GF-D8 (cell line): ENCODE measurements at places on chromosomes 7 and 10.

DNA sequence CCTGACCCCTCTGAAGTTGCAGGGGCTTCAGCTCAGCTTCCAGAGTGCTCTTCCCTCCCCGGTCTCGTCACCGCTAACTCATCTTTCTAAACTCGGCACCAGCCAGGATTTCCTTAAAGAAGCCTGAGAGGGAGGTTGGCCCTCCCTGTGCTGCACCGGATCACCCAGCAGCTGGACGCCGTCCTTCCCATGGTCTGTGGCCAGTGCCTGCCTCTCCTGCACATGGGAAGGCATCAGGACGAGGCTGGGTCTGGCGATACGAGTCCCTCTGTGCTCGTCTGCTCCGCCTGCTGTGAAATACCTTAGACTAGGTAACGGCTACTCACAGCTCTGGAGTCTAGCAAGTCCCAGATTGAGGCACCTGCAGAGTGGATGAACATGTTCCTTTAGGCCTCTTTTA lies 179.1 kb downstream of the ZMYND11 start:
- DNase-seq = no peak

DNA sequence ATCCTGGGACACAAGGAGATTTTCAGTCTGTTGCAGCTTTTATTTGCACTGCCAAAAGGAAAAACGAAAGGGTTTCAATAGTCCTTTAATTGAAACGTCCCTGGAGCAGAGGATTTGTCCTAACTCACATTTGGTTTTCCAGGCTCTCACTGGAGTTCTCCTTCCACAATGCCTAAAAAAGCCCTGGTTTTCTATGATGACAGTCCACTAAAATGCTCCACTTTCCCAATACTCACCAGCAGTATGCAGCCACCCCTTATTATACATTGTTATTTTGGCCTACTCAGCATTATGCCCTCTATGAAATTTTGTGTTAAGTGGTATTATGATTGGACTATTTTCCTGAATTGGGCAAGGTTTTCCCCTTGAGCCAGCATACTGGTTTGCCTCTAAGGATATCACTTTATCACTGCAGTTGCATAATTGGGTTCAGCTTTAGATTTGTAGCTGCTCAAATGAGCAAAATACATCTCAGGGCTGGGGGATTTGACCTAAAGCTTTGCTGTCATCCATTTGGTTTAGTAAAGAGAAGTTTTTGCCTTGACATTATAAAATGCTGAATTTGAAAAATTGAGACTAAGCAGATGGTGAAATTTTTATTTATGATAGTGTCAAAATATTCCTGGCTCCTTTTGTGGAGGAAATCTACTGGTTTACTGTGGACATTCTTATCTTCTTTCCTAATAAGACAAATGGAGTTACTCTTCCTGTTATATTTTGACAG lies 239.2 kb downstream of the RNLS start:
- no peak for DNase-seq

DNA sequence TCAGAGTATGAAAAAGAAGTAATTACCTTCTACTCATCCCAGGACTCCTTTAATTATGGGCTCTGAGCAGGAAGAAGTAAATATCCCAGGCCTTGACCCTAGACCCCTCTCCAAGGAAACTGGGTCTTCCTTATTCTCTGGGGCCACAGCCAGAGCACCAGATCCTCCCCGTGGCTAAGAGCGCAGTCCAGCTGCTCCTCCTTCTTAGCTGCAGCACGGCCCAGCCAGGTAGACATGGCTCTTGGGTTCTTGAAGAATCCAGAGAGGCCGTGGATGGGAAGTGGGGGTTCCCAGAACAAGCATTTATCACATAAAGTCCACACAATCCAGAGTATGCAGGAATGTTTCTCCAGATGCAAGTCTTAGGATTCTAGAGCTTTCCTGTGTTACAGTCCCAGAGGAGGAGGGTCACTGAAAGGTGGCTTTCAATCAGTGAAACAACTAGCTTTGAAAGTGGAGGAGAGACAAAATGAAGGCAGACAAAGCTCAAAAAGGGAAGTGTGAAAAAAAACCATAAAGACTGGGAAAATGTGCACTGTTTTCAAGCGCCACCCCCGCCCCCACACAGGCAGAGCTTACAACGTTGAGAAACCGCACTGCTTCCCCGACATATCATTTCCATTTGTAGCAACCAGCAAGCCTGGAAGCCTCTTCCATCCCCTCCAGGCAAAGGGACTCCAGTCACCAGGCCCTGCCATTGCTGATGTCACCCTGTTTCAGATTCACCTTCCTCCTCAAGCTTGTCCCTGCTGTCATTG lies 396.5 kb upstream of the MKI67 start:
- DNase-seq = no peak

GRCh38 chr7:158814637-158815036 lies 14.7 kb downstream of the ESYT2 start:
- no peak for DNase-seq

- no peak for DNase-seq
Observed at GRCh38 chr10:94012834-94013233, 19.1 kb downstream of the PLCE1 start.

- no peak for DNase-seq
Observed at GRCh38 chr10:80535671-80536360, 1.9 kb upstream of the SH2D4B start.

DNA sequence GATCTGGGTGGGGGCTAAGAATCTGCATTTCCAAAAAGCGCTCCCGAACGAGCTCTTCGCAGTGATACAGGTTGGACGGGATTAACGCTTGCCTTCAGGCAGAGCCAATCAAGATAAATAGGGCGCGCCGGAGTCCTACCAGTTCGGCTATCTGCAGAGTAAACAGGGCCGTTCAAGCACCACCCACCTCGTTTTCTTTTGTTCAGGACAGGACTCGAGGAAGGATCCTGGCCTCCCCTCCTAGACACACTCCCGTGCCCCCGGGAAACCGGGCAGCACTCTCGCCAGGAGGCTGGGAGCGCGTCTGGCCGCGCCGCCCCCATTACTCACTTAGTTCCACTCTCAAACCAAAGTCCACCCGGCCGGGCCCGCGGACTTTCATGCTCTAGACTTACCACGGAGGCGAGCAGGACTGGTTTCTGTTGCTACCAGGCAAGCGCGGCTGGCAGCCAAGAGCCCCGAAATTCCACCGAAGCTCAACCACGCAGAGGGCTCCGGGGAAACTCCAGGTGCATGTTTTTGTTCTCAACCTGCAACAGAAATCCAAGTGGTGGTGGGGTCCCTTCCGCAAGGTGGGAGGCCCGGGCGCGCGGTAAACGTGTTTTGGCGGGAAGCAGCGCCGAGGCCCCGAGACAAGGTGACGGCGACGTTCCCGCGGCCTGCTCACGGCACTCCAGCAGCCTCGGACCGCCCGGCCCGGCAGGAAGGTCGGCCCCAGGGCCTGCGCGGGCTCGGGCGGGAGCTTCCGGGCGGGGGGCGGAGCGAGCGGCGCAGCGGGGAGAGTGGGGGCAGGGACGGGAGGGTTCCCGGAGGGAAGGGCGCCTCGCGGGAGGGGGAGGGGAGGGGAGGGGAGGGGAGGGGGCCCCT lies 12.7 kb downstream of the HNRNPF start:
- DNase-seq = no peak

DNA sequence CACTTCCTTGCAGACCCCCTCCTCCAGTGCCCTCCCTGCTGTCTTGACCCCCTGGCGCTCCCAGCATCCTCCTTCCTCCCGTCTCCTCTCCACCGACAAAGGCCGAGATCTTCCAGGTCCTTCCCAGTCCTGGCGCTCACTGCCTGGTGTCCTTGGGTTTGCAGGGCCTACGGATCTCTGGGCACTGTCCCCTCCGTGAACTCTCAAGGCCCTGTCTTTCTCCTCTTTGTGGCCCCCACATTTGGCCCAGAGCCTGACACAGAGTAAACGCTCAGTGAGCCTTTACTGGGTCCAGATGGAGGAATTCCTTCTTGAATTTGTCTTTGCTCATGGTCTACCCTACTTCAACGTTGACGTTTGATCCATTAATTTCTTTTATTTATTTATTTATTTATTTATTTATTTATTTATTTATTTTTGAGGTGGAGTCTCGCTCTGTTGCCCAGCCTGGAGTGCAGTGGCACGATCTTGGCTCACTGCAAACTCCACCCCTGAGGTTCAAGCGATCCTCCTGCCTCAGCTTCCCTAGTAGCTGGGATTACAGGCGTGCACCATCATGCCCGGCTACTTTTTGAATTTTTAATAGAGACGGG lies 29.7 kb downstream of the TMEM270 start:
- no peak for DNase-seq

DNA sequence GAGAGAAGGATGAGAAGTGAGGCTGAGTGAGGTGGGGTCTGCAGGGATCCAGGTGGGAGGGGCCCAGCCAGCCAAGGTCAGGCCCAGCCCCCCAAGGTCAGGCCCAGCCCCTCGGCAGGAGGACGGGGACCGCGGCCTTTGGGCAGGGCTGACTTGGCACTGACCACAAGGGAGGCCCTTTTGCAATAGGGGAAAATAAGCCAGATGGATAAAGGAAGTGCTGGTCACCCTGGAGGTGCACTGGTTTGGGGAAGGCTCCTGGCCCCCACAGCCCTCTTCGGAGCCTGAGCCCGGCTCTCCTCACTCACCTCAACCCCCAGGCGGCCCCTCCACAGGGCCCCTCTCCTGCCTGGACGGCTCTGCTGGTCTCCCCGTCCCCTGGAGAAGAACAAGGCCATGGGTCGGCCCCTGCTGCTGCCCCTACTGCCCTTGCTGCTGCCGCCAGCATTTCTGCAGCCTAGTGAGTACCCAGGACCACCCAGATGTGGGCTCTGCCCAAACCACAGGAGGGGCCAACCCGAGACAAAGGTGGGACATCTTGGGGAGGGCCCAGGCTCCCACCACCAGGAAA lies at the start of gene PILRA:
Gene PILRA, plus strand, starts transcription at position 227 of the 571 bp plus-strand sequence. Its CDS starts 170 bp downstream, at position 397.
- peak; percentile 32 for DNase-seq

- DNase-seq = no peak
Observed at GRCh38 chr10:103295374-103296015, 18.6 kb downstream of the INA start.

- no peak for DNase-seq
Observed at GRCh38 chr7:80772347-80772993, 134.0 kb downstream of the CD36 start.

- no peak for DNase-seq
Observed at GRCh38 chr7:79547132-79547531, 93.7 kb upstream of the MAGI2 start.

DNA sequence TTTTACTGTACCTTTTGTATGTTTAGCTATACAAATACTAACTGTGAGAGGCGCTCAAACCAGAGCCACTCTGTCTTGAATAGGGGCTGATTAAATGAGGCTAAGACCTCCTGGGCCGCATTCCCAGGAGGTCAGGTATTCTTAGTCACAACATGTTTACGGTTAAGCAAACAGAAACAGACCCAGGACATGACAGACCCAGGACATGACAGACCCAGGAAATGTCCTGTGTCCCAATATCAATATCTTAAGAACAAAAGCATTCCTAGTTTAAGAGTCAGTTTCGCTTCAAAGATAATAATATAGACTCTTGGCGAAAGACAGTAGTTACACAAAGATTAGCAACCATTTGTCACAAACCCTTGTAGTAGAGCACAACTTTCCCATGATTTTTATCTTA lies 304.5 kb downstream of the CCSER2 start:
- no peak for DNase-seq

- no peak for DNase-seq
Observed at GRCh38 chr10:124007773-124008145, 85.6 kb downstream of the CHST15 start.

GRCh38 chr7:44210107-44210506 lies 9.3 kb downstream of the YKT6 start:
- DNase-seq = no peak

GRCh38 chr7:46549892-46550639 lies 629.0 kb upstream of the IGFBP3 start:
- no peak for DNase-seq

DNA sequence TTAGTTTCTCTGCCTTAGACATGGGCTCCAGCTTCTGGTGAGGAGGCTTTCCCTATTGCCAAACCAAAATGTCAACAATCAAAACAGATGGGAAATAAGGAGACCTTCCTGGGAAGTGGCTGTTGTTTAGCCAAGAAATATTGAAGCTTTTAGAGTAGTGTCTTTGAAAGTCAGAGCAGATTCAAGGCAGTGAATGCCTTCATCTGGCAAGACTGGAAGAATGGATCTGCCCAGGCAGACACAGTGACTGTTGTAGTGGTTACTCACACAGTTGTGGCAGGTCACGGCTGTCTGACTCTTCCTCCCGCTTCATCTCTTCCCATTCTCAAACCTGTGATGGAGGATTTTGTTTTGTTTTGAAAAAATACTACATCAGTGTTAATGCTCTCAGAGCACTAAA lies 154.1 kb upstream of the ADO start:
- DNase-seq = no peak

DNA sequence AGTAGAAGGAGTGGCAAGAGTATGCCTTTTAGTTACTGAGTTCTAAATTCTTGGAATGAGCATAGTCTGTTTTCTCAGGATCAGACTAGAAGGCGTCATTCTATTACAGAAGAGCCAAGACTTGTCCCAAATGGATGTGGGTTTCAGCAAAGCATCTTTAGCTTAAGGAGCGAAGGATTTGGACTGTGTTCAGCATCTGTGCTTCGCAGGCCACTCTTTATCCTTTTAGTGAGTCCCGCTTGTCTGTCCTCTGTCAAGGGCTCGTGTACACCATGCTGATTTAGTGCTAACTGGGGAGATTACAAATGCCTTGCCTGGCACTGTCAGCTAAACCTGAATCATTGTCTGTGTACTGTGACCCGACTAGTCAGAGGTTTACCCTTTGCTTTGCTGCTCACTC lies 465.7 kb downstream of the AUTS2 start:
- DNase-seq = no peak

- peak; percentile 3 for DNase-seq
Observed at GRCh38 chr7:139830292-139830691, 1.2 kb downstream of the TBXAS1 start.

GRCh38 chr7:103989785-103990767 lies 618 bp upstream of the RELN start:
- no peak for DNase-seq

- no peak for DNase-seq
Observed at GRCh38 chr7:109343678-109344077, 774.0 kb downstream of the DNAJB9 start.

- DNase-seq = peak; percentile 1
Observed at GRCh38 chr10:27285093-27285492, 44.5 kb upstream of the ACBD5 start.

GRCh38 chr7:33477719-33478480 lies 348.5 kb downstream of the BBS9 start:
- no peak for DNase-seq

- no peak for DNase-seq
Observed at GRCh38 chr7:149823631-149824199, 14.5 kb upstream of the ZNF862 start.

- DNase-seq = no peak
Observed at GRCh38 chr7:33554046-33554445, 351.3 kb upstream of the BMPER start.

- DNase-seq = no peak
Observed at GRCh38 chr10:44006771-44007170, 358.1 kb upstream of the ZNF32 start.

GRCh38 chr7:114970308-114970707 lies 48.4 kb downstream of the MDFIC start:
- no peak for DNase-seq

- no peak for DNase-seq
Observed at GRCh38 chr7:74074770-74075169, 8.8 kb upstream of the LIMK1 start.

DNA sequence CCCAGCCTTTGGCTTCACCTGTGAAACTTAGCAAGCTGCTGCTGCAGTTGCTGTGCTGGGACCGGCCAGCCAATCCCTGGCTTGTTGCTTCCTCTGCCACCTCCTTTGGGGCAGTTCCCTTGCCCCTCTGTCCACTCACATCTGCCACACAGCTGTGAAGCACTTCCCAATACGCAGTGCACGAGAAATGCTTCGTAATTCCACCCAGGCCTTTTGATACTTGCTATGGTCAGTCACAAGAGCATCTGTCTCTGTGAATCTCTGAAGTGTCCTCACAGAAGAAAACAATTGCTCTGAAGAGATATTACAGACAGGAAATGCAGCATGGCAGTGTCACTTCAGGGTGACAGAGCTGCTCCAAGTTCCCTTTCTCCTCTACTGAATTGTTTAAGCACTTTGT lies 208.5 kb downstream of the PTEN start:
- DNase-seq = no peak
